Activated B cell treated with CpG ODN at 0.5 μM for 24 hours (primary cell): ENCODE measurements at places on chromosomes 2 and 18.
A peak's percentile ranks its signal among the peaks of the same experiment; 100 is the strongest.

- no peak for DNase-seq
These were observed 664.4 kb upstream of the SLC8A1 start for GRCh38 chr2:41116106-41116797.

DNA sequence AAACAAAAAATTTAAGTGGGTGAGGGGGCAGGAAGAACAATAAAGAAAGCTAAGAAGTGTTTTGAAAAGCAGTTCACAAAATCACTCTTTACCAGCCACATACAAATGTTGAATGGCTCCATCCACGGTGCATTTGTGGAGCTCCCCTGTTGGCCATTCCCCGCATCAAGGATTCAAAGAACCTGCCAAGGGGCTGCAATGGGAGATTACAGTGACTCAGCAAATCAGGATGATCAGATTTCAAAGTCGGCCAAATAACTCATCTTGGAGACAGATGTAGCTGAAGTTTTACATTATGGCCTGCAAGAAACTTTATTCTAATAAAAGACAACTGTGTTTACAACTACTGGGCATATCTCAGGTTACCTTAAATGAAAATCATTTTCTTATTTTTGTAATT, 26.9 kb downstream of the COL4A3 start:
- DNase-seq, result no peak

GRCh38 chr2:167264380-167264779, 376.1 kb downstream of the XIRP2 start:
- DNase-seq, result no peak

GRCh38 chr2:159716857-159717256, 4.6 kb downstream of the MARCHF7 start:
- no peak for DNase-seq

DNA sequence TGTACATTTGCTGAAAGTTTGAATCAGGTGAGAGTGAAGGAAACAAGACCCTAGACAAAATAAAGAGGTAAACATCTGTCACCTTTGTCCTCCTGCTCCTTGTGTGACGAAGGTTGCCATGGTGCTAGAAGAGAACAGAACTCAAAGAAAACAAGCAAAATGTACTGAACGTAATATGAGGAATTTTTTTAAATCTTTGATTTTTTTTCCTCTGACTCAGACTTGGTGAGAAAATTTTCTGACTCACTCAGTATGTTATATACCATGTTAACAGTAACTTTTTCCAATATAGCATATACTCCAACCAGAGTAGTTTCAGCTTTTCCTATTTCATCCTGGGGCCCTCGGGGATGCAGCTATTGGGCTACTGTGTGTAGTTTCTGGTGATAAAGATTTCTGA, 2114.6 kb upstream of the PIK3C3 start:
- DNase-seq, result no peak

GRCh38 chr2:56127463-56128152, 56.2 kb upstream of the CCDC85A start:
- no peak for DNase-seq

- no peak for DNase-seq
These were observed 25.2 kb upstream of the FAM117B start for GRCh38 chr2:202609381-202610145.

GRCh38 chr2:236642584-236643291, 73.1 kb downstream of the ACKR3 start:
- DNase-seq, result no peak

GRCh38 chr2:230068016-230068650, 591 bp downstream of the SLC16A14 start:
- DNase-seq, result peak; percentile 58

GRCh38 chr2:166017208-166017607, 63.6 kb upstream of the TTC21B start:
- no peak for DNase-seq

DNA sequence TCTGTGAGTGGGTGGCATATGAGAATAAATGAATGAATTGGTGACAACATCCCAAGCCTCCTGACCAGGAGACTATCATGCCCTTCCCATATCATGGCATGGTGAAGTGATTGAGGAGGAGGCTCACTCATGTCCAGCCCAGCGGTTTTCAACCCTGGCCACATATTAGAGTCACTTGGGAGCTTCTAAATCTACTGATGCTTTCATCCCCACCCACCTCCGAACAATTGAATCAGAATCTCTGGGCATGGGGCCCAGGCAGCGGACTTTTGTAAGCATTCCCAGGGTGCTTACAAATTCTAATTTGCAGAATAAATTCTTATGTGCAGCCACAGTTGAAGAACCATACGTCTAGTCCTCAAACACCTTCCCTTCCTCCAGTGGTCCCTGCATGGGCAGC, 81.7 kb upstream of the SEC11C start:
- DNase-seq, result no peak

- no peak for DNase-seq
These were observed 746.3 kb upstream of the CHAC2 start for GRCh38 chr2:53021292-53021691.

GRCh38 chr2:58906081-58906645, 665.0 kb upstream of the FANCL start:
- DNase-seq, result no peak

- no peak for DNase-seq
These were observed 55.1 kb upstream of the ACSL3 start for GRCh38 chr2:222805591-222806304.
